ENCODE measurements at places on chromosomes 11 and 22. TPM values are rescaled to one million over a fixed set of nuclear protein-coding genes. Genes with fewer than 3 reads are reported as not detected.

Gene P2RY2
- polyA plus RNA-seq: not detected

Gene THY1
- 98.3 TPM for polyA plus RNA-seq

Gene BTBD18
- not detected for polyA plus RNA-seq

Gene SAA2
- not detected for polyA plus RNA-seq

Gene SLC43A3
- polyA plus RNA-seq: 0.33 TPM

Gene GNAZ
- polyA plus RNA-seq: 63.2 TPM

Gene CALCA
- not detected for polyA plus RNA-seq

Gene CHST1
- polyA plus RNA-seq: 22.8 TPM

Gene CYB5R2
- not detected for polyA plus RNA-seq

Gene TYMP
- polyA plus RNA-seq: 0.87 TPM

Gene OR2AT4
- polyA plus RNA-seq: not detected

Gene SNRPD3
- polyA plus RNA-seq: 185 TPM

Gene CNTF
- 2.3 TPM for polyA plus RNA-seq

Gene MRGPRF
- not detected for polyA plus RNA-seq

Gene FOLR1
- not detected for polyA plus RNA-seq

Gene GRK3
- polyA plus RNA-seq: 11.4 TPM

Gene IL18
- polyA plus RNA-seq: not detected

Gene PVALB
- polyA plus RNA-seq: not detected

Gene ARHGAP32
- 15.6 TPM for polyA plus RNA-seq

Gene H19
- not detected for polyA plus RNA-seq

Gene OR52E5
- polyA plus RNA-seq: not detected

Gene HTR3A
- 0.36 TPM for polyA plus RNA-seq

Gene SCUBE1
- 21.6 TPM for polyA plus RNA-seq

Gene F2
- polyA plus RNA-seq: 0.94 TPM

Gene RIMBP3C
- polyA plus RNA-seq: 0.07 TPM
